Progenitor cell of endocrine pancreas (in vitro differentiated cells): ENCODE measurements at places on chromosomes 6 and 20. TPM values are rescaled to one million over a fixed set of nuclear protein-coding genes. Genes with fewer than 3 reads are reported as not detected.

DNA sequence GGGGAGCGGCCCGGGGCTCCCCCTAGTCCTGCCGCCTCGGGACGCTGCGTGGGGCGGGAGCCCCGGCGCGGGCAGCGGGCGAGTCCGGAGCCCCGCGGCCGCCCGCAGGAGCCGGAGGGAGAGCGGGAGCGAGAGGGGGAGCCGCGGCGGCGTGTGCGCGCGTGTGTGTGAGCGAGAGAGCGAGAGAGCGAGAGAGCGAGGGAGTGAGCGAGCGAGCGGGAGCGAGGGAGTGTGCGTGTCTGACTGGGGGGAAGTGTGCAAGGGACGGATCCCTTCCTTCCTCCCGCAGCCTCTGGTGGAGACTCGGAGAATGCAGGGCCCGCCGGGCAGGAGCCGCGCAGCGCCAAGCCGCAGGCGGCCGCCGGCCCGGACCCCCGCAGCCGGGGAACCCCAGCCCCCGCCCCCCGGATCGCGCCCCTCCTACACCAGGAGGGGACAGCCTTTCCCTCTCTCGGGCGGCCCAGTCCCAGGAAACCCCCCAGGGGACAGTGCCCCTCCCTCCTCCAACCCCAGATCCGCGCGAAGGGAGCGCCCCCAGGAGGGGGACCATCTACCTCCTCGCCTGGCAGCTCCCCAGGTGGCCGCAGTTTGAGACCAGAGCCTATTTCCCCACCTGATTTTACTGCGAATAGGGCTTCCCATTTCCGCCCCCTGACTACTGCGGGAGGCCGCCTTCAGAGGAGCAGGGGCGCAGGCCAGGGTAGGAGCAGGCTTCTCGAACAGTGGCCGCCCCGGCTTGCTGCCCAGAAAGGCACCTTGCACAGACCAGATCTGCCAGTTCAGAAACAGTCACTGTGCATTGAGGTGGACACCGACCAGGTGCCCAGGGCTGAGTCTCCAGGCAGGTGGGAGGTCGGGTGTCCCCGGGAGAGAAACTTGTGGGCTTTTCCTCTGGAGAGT is at the start of gene CDH22:
Gene CDH22, minus strand, starts transcription at position 241 of the 900 bp plus-strand sequence. CDS start 57,204 bp downstream, outside the sequence.
- peaks cover 84% of the 10 kb centered on the region for H3K27me3 ChIP-seq
- H3K36me3 ChIP-seq, result no peaks in the 10 kb centered on the region
- peaks cover 3% of the 10 kb centered on the region for H3K4me1 ChIP-seq
- H3K4me3 ChIP-seq, result peak within 1 kb of the TSS; percentile 72

The NKX2-2 gene
- total RNA-seq, result 15.5 and 16.1 TPM in 2 replicates

The TUBE1 gene
- 25.2 and 25.8 TPM in 2 replicates for total RNA-seq

The BMP6 gene
- total RNA-seq, result 2.5 and 3.4 TPM in 2 replicates

GRCh38 chr20:38216201-38216600 is 44.3 kb downstream of the KIAA1755 start:
- no peaks in the 10 kb centered on the region for H3K36me3 ChIP-seq
- H3K4me1 ChIP-seq, result no peaks in the 10 kb centered on the region
- DNase-seq, result no peak
- no peak overlapping the region for H3K4me3 ChIP-seq

The VWA7 gene
- total RNA-seq, result 9.5 and 11.6 TPM in 2 replicates

GRCh38 chr6:125149256-125150144 is 4.1 kb upstream of the TPD52L1 start:
- no peaks in the 10 kb centered on the region for H3K4me1 ChIP-seq
- no peaks in the 10 kb centered on the region for H3K36me3 ChIP-seq
- no peak overlapping the region for H3K27ac ChIP-seq
- no peak overlapping the region for H3K4me3 ChIP-seq
- DNase-seq, result no peak

The SLPI gene
- not detected in 2 replicates for total RNA-seq

DNA sequence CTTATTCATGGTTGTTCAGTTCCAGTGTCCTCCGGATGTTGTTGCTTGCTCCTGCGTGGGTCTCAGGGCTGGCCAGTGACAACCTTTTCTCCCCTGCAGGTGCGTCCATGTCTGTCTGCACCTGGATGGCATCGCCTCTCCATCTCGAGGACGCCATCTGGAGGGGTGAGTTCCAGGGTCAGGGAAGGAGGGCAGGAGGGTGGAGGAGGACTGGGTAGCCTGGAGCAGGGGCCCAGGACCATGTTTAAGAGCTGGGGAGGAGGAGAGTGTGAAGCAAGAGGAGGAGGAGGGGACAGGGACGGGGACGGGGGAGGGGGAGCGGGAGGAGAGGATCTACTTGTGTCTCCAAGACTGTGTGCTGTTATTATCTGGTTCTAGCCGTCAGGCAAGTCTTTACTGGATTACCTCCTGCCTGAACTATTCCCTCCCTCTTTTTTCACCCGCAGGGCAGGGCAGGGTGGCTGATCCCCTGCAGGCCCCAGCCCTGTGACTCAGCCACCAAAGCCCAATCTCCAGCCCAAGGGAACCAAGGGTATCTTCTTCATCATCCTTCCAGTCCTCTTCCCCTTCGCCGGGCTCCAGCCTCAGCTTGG is 32.2 kb upstream of the TULP1 start:
- DNase-seq, result no peak
- no peak overlapping the region for H3K27ac ChIP-seq
- no peak overlapping the region for H3K4me3 ChIP-seq
- H3K27me3 ChIP-seq, result peaks cover 14% of the 10 kb centered on the region
- H3K4me1 ChIP-seq, result no peaks in the 10 kb centered on the region

- H3K27me3 ChIP-seq, result no peaks in the 10 kb centered on the region
- H3K4me3 ChIP-seq, result no peak overlapping the region
- H3K4me1 ChIP-seq, result peaks cover 71% of the 10 kb centered on the region
- peak overlapping the region; percentile 24 for H3K27ac ChIP-seq
Observed at GRCh38 chr6:144657691-144658090, 372.6 kb downstream of the UTRN start.

The POPDC3 gene
- total RNA-seq, result 1.3 and 2.3 TPM in 2 replicates

GRCh38 chr6:56374841-56375369 is 127.5 kb upstream of the COL21A1 start:
- no peak overlapping the region for H3K4me3 ChIP-seq
- H3K4me1 ChIP-seq, result peaks cover 21% of the 10 kb centered on the region
- DNase-seq, result no peak
- no peaks in the 10 kb centered on the region for H3K36me3 ChIP-seq
- peaks cover 12% of the 10 kb centered on the region for H3K27me3 ChIP-seq

GRCh38 chr20:48242623-48243022 is 457.3 kb upstream of the SULF2 start:
- peaks cover 6% of the 10 kb centered on the region for H3K4me1 ChIP-seq
- H3K36me3 ChIP-seq, result no peaks in the 10 kb centered on the region
- DNase-seq, result no peak
- no peak overlapping the region for H3K4me3 ChIP-seq
- peak overlapping the region; percentile 13 for H3K27ac ChIP-seq

- H3K27ac ChIP-seq, result no peak overlapping the region
- H3K4me1 ChIP-seq, result peaks cover 7% of the 10 kb centered on the region
- H3K27me3 ChIP-seq, result no peaks in the 10 kb centered on the region
- H3K4me3 ChIP-seq, result peak overlapping the region; percentile 56
Observed at GRCh38 chr20:36744243-36744642, 1.6 kb downstream of the NDRG3 start.

DNA sequence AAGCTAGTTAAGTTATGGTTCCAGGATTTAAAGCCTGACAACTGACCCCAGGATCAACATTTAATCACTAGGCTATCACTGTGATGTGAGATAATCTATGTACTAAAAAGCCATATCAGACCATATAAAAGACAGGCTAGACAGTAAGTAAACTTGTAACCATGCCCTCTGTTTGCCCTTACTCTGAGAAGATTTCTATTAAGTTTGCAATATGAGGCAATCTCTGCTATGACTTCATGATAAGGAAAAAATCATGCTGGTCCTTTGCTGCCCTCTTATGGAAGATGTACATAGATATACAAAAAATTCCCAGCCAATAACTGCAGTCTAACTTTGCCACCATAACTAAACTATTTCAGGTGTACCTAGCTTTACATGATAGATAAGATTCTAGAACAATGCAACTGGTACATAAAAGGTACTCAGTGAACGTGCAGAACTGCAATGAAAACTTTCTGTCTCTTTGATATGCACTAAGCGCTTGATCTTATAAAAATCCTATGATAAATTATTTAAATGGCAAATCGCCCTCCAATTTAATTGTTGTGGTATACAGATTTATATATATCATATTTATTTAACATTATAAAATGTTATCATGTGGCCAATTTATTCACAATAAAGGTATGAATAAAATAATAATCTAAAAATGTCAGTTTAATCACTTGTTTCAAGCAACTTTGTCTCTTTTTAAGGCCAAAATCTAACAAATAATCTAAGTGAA is 70.5 kb downstream of the FAM217A start:
- H3K27ac ChIP-seq, result no peak overlapping the region
- no peaks in the 10 kb centered on the region for H3K27me3 ChIP-seq

The TMEM170B gene
- 7.3 and 7.6 TPM in 2 replicates for total RNA-seq

DNA sequence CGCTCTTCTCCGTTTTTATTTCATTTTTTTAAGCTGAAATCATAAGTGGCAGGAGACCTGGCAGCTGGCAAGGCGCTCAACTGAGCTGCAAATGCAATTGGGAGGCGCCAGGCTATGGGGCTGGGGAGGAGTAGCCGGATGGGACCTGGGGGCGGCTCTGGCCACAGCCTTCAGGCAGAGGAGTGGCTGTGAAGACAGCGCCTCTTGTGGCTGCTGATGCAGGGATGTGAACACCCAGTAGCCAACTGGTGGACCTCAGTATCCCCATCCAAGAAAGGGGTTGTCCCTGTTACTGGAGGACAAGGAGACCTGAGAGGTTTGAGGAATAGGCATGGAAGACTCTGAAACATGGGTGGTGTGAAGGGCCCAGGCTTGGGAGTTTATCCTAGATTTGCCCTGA is 12.6 kb downstream of the KCNK17 start:
- H3K4me1 ChIP-seq, result no peaks in the 10 kb centered on the region
- no peak overlapping the region for H3K27ac ChIP-seq
- H3K27me3 ChIP-seq, result peaks cover 41% of the 10 kb centered on the region
- H3K36me3 ChIP-seq, result no peaks in the 10 kb centered on the region
- DNase-seq, result no peak
- H3K4me3 ChIP-seq, result no peak overlapping the region

DNA sequence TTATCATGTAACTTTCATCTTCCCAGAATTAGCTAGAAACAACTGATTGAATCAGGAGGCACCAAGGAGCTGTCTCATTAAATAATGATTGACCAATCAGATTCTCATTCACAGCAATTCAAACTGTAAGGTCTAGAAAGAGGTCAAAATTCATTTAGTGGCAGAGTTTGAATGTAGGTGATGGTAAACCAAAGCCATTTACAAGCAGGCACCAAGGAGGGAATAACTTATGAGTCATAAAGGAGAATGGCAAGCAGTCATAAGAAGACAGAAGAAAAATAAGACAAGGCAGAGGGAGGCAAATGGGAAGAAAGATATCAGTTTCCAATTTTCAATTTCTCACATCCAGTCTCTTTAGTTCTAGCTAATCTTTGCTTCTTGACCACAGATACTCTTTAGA is 52.9 kb upstream of the DEFB112 start:
- H3K4me3 ChIP-seq, result no peak overlapping the region
- H3K27ac ChIP-seq, result no peak overlapping the region
- H3K4me1 ChIP-seq, result peaks cover 14% of the 10 kb centered on the region

DNA sequence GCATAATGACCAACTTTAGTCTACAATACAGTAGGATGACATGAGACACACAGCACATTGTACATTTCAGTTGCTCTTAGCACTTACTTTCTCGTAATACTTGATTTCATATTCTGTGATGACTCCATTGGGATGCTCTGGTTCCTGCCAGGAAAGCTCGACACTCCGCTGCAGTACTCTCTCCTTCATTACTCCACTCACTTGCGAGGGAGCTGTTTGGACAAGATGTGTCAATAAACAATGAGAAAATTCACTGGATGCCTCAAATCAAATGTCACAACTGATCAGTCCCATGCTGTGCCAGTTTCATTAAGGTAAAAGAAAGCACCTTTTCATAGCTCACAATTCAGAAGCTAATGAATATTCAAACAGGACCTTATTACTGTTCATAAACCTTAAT is 147.1 kb downstream of the EPHA7 start:
- no peak overlapping the region for H3K4me3 ChIP-seq
- H3K4me1 ChIP-seq, result peaks cover 6% of the 10 kb centered on the region
- H3K27me3 ChIP-seq, result no peaks in the 10 kb centered on the region
- no peak overlapping the region for H3K27ac ChIP-seq

DNA sequence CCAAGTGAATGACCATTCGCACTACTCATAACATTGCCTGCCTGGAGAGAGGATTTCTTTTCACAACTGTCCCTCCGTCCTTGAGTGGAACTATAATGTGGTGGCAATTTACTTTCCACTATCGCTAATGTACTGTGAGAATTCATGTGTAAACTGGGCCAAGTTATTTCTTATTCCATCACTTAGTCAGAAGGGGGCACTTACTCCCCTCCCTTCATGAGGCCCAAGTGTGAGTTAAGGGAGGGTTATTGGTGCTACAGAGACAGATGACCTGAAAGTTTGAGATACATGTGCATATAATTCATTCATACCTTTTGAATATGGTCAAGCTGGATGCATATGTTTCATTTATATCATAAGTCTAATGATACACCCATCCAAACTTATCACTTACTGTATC is 65.2 kb upstream of the LOC128125822 start:
- no peaks in the 10 kb centered on the region for H3K36me3 ChIP-seq
- no peak overlapping the region for H3K27ac ChIP-seq
- H3K4me1 ChIP-seq, result peaks cover 4% of the 10 kb centered on the region

The F13A1 gene
- 0.24 and 0.31 TPM in 2 replicates for total RNA-seq

The KATNA1 gene
- 14.3 and 16.5 TPM in 2 replicates for total RNA-seq

DNA sequence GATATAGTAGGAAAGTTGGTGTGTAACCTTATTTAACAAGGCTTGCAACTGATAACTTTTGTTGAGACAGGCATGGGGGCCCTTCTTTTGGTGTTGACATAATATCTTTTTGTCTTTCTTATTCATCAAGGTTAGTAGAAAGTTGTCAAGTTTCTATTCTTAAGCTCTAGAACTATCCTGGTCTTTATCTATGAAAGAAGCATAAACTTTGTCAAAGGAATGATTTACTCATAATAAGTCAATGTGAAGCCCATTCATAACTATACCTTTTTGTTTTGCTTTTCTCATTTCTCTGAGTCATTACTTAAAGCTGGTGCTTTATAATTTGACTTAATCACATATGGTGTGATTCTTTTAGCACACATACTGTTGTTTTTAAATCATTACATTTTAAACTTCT is 312.4 kb downstream of the UTRN start:
- DNase-seq, result no peak
- H3K4me3 ChIP-seq, result no peak overlapping the region
- H3K36me3 ChIP-seq, result peaks cover 26% of the 10 kb centered on the region
- no peak overlapping the region for H3K27ac ChIP-seq
- H3K27me3 ChIP-seq, result no peaks in the 10 kb centered on the region

GRCh38 chr6:107386340-107386739 is 73.0 kb downstream of the PDSS2 start:
- H3K27me3 ChIP-seq, result no peaks in the 10 kb centered on the region
- peaks cover 3% of the 10 kb centered on the region for H3K36me3 ChIP-seq
- no peak overlapping the region for H3K4me3 ChIP-seq
- no peak for DNase-seq
- no peak overlapping the region for H3K27ac ChIP-seq

The TMC2 gene
- not detected in 2 replicates for total RNA-seq

- no peak for DNase-seq
- no peak overlapping the region for H3K4me3 ChIP-seq
- H3K36me3 ChIP-seq, result no peaks in the 10 kb centered on the region
- no peaks in the 10 kb centered on the region for H3K27me3 ChIP-seq
- H3K27ac ChIP-seq, result no peak overlapping the region
Observed at GRCh38 chr6:5672581-5673011, 334.1 kb downstream of the NRN1 start.

GRCh38 chr6:11552442-11552841 is 14.9 kb downstream of the TMEM170B start:
- DNase-seq, result no peak
